CD8-positive, alpha-beta memory T cell (primary cell): ENCODE measurements at places on chromosomes 16 and 17.
A peak's percentile ranks its signal among the peaks of the same experiment; 100 is the strongest.

- no peak for DNase-seq
Measured at GRCh38 chr17:17109256-17109655, 67.0 kb downstream of the MPRIP start.

GRCh38 chr16:54487933-54488332, 201.3 kb upstream of the IRX3 start:
- no peak for DNase-seq

- DNase-seq = no peak
Measured at GRCh38 chr17:54680410-54680809, 220.2 kb upstream of the TOM1L1 start.

DNA sequence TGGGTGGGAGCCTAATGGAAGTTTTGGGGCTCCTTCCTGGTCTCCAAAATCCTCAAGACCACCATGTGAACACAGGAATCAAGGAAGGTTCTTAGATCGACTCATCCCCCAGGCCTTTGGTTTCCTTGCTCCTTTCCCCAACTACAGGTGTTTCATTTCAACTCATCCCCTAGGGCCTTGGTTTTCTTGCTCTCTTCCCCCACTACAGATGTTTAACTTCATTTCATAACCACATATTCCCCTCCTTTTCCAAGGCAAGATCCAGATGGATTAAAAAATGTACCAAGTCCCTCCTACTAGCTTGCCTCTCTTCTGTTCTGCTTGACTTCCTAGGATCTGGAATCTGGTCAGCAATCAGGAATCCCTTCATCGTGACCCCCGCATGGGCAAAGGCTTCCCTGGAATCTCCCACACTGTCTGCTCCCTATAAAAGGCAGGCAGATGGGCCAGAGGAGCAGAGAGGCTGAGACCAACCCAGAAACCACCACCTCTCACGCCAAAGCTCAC, at the start of gene CCL11:
Gene CCL11 (plus strand): TSS at position 457 of the 507 bp plus-strand sequence. CDS start 67 bp downstream, outside the sequence.
- no peak for DNase-seq

- DNase-seq = peak; percentile 46
Measured at GRCh38 chr17:56592487-56593085, 913 bp upstream of the NOG start.

DNA sequence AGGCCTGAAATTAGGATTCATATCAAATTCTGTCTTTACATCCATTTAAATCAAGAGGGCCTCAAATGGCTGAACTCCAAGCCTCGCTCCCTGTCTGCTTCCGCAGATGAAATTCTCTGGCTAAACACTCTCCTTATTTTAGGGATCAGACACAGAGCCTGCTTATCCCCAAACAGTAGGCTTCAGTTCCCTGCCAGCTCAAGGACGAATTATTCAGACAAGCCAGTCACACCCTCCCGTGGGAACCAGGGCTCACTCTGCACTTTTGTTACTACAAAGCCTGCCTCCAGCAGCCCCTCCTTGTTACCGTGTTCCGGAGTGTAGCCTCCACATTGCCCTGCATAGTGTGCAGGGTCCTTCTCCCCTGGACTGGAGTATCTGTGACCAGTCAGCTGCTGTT, 46.6 kb upstream of the LCMT1 start:
- no peak for DNase-seq

DNA sequence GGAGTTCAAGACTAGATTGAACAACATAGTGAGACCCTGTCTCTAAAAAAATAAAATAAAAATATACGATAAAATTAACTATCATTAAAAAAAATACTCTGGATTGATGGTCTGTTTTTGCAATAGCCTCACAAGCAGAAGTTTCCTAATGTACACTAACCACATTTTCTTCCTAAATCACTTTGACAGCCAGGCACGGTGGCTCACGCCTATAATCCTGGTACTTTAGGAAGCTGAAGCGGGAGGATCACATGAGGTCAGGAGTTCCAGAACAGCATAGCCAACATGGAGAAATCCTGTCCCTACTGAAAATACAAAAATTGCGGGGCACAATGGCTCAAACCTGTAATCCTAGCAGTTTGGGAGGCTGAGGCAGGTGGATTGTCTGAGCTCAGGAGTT, 64.7 kb downstream of the HELZ start:
- DNase-seq = no peak

DNA sequence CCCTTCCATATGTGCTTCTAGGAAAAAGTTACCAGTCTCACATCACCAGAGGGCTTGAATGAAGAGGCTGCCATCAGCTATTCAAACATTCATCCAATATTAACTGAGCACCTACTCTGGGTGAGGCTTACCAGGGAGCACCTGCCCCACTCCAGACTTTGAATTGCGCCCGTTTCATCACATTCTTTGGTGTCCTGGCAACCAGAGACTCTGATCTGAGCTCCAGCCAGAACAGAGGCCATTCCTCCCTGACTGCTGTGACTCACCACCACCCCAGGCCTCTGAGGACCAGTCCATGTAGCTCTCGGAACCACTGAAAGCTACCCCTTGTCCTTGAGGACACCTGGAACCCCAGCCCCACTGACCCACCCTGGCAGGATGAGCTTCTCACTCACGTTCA, at the start of gene C16orf96:
Gene C16orf96 (plus strand): TSS at position 229 of the 400 bp plus-strand sequence. CDS start 150 bp downstream, at position 379.
- DNase-seq = no peak

DNA sequence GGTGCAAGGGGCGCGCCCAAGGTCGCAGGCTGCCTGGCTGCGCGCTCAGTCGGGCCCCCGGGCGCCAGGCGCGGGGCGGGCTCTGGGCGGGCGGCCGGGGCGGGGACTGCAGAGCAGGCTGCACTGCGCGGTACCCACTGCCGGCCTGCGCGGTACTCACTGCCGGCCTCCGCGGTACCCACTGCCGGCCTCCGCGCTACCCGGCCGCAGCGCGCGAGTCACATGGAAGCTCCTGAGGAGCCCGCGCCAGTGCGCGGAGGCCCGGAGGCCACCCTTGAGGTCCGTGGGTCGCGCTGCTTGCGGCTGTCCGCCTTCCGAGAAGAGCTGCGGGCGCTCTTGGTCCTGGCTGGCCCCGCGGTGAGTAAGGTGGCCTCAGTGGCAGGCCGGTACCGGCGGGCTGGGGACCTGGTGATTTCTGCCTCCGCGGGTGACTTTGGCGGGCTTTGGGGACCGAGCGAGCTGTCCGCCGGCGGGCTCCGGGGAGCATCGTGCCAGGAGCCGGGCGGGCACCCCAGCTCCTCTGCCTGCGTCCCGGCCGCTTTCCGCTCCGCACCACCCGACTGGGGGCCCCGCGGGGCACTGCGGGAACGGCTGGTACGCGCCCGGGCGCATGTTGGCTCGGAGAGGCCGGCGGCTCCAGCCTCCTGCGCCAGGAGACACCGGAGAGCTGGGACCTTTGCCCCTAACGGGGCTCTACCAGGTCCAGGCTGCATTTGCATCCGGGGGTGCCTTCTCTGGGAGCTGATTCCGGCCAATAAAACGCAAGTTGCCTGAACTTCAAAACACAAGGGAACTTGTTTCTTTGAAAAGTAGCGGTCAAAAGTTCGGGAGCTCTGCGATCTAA, at the start of gene SLC47A1:
Gene SLC47A1 (plus strand): TSS at position 137 of the 844 bp plus-strand sequence. CDS start 86 bp downstream, at position 223.
- no peak for DNase-seq

DNA sequence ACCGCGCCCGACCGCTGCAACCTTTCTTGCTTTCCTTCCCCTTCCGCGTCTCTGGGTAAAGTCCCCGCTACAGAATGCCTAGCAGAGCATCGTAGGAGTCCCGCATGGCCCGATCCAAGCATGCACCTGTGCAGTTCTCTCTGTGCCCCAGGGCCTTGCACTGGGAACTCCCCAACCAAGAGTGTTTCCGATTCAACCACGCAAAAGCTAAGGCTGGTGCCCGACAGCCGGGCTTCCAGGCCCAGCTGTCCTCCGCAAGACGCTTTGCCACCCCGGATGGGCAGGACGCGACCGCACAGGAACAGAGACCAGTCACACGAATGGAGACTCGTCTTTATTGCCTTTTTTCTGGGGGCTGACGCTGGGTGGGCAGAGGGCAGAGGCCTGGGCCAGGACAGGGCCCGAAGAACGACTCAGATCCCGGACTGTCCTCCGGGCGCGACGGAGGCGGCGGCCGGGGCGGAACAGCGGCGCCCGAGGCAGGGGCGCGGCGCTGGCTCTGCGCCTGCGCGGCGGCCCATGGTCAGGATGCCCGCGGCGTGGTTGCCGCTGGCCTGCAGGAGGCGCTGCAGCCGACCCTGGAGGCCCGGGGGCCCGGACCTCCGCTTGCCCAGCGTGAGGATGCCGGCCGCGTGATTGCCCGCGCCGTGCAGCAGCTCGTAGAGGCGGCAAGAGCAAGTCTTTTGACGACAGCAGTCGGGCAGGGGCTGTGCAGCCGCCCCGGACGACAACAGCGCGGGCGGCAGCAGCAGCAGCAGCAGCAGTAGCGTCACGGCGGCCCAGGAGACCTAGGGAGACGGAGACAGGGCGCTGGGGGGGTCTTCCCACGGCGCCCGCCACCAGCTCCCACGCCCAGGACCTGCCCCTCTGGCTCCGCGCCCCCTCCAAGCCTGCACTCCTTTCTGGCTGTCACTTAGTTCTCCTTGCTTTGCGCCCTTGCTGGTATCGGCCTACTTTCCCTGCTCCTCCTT, 1.2 kb downstream of the HCRT start:
- DNase-seq = peak; percentile 71

DNA sequence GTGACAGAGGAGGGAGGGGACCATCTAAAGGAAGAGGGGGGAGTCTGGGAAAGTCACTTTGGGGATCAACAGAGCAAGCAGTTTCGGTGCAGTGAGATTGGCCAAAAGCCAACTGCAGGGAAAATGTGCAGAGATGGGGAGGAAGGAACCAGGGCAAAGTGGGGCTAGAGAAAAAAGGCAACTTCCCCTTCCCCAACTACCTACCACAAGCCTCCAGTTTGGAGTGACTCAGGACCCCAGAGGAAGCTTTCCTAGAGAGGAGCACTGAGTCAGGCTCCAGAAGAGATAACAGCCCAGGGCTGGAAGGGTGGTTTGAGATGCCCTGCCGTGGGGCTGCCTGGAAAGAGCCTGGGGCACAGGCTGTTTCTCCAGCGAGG, 6.9 kb upstream of the CD300LD start:
- no peak for DNase-seq

DNA sequence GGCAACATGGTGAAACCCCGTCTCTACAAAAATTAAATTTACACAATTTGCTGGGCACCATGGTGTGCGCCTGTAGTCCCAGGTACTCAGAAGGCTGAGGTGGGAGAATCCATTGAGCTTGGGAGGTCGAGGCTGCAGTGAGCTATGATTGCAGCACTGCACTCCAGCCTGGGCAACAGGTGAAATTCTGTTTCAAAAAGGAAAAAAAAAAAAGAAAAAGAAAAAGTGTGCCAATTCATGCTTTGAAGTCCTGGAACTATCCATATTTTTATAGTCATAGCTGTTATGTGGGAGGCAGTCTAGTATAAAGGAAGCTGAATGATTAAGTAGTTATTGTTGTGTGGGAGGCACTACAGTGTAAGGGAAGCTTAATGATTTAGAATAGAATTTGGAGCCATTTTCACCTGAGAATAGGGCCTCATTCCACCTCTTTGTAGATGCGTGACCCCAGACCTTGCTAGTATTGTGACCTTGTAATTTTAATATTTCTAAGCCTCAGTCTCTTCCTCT, 31.6 kb downstream of the IQCK start:
- DNase-seq = no peak

DNA sequence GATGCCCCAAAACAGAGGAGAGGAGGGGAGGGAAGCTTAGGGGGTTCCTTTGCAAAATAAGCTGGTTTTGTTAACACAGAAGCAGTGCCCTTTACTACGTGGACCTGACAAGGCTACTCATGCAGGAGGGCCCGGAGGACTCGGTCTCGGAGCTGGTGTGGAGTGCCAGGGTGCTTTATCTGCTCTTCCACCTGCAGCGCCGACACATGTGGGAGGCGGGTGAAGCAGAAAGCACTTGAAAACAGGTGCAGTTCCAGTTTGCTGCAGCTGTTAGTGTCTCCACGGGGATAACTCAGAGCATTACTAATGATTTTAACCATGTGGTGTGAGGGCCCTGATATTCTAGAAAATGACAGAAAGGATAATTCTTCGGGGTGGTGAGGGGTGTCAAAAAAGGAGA, 35.0 kb upstream of the MNT start:
- no peak for DNase-seq

DNA sequence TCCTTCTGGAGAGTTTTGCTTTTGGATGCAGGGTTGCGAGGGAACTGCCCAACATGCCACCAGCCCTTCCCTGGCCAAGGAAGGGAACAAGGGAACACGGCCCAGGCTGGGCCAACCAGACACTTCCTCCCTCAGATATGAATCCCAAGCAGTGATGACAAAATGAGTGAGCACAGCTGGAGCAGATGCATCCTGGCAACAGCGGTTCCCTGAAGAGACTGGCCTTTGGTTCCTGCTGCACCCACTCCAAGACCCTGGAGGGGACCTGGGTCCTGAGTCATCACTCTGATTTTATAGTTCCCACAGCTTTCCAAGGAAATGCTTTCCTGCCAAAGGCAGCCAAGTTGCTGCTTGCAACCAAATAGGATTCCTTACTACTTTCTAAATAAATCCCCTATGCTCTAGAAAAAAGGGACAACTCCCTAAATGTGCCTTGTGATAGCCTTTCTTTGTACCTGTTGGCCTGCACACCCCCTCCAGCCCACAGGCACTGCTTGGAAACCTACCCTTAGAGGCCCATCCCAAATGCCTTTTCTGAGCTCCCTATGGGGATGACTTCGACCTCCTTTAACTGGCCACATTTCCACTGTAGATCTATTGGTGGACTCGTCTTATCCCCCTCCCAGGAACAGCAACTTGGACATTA, 5.3 kb downstream of the ST3GAL2 start:
- DNase-seq = no peak

- DNase-seq = no peak
Measured at GRCh38 chr17:47618410-47618809, 31.3 kb upstream of the KPNB1 start.

DNA sequence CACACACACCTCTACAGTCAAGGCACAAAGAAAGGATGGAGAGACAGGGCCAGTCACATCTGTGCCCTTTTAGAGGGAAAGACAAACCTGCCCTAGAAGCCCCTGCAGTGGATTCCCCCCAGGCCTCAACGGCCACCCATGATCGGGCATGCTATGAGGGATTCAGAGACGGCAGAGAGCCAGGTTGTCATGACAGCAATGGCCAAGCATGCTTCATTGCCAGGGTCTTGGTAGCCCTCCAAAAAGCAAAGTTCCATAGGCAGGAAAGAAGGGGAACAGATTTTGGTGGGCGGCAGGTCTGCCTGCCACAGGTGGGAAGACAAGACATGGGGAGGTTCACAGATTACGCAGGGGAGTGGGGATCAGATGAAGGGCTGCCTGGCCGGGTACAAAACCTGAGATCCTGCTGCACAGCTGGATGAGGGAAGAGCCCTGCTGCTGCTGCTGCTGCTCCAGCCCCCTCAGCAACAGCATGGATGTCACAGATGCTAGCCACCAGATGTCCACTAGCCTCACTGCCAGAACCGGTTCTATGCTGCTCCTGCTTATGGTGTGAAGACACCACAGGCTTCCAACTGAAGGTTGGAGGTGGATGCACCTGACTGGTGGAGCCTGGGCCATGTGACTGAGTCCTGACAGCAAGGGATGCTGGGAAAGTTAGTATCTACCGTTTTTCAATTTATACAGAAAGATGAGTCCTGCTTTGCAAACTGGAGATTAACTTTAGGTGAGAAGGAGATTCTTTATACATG, 17.8 kb downstream of the ACTG1 start:
- DNase-seq = no peak

GRCh38 chr17:15278924-15279477, 13.9 kb upstream of the PMP22 start:
- DNase-seq = no peak
